ENCODE measurements at places on chromosomes 13 and 19.

DNA sequence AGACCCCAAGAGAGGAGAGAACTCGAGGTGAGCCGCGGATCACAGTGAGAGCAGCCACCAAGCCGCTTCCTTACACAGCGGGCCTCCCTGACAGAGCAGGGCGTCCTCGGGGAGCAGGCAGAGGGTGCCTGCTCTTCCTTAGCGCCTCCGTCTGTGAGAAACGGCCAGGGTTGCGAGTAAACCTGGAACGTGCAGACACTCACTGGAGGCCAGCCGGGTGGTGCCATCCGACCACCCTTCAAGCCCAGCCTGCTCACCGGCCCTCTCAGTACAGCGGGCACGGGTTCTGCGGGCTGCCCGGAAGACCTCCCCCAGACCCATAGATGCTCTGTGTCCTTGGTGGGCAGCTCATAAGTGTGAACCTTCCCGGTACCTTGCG, 9.6 kb downstream of the DOT1L start:
- DNase-seq, result no peak

GRCh38 chr13:76016799-76017400, 380.8 kb downstream of the LMO7 start:
- peak; percentile 44 for DNase-seq

DNA sequence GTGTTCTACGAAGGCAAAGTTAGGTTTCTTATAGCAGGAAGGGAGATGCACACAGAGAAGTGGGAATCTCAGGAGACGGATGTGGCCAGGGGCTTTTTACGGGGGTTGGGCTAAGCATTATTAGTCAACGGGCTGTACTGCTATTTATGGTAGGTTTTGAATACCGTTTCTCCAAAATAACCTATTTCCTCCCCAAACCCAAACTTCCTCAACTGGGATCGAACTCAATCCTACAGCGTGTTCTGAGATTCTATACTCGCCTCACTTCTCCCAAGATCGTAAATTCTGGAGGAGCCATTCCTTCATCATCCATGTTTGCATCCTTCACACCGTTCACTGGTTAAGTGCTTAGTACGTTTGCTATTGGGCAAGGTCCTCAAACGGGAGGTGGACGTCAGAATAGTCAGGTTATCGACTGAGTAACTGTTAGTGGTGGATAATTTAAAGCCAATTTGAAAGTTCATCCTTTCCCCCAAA, 1.2 kb upstream of the TRIM13 start:
- DNase-seq, result no peak

DNA sequence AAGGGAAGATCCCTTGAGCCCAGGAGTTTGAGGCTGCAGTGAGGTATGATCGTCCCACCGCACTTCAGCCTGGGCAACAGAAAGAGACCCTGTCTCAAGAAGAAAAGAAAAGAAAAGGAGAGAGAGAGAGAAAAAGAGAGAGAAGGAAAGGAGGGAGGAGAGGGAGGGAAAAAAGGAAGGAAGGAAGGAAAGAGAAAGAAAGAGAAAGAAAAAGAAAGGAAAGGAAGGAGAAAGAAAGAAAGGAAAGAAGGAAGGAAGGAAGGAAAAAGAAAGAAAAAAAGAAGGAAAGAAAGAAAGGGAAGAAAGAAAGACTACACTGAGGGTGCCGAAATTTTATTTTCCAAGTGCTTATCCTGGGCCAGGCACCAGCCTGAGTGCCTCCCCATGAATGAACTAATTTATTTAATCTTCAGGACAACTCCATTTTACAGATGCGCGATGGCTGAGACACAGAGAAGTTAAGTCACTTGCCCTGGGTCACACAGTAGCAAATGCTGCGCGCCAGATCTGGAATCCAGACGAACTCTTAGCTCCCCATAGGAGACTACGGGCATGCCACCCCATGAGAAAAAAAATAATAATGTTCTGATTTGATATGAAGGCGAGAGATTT, 2.7 kb downstream of the CDC42EP5 start:
- no peak for DNase-seq

- no peak for DNase-seq
Observed at GRCh38 chr13:27353166-27353583, 71.2 kb upstream of the GTF3A start.

- DNase-seq, result no peak
Observed at GRCh38 chr13:25281935-25282332, 5.4 kb downstream of the MTMR6 start.

GRCh38 chr13:48265217-48265815, 32.3 kb downstream of the ITM2B start:
- DNase-seq, result no peak

- DNase-seq, result peak; percentile 18
Observed at GRCh38 chr19:30649934-30650614, 277.9 kb downstream of the ZNF536 start.

- no peak for DNase-seq
Observed at GRCh38 chr13:30551189-30551588, 66.5 kb upstream of the USPL1 start.

GRCh38 chr13:108463340-108463739, 166.1 kb upstream of the MYO16 start:
- no peak for DNase-seq

GRCh38 chr19:40302224-40303011, 17.3 kb upstream of the AKT2 start:
- DNase-seq, result no peak

DNA sequence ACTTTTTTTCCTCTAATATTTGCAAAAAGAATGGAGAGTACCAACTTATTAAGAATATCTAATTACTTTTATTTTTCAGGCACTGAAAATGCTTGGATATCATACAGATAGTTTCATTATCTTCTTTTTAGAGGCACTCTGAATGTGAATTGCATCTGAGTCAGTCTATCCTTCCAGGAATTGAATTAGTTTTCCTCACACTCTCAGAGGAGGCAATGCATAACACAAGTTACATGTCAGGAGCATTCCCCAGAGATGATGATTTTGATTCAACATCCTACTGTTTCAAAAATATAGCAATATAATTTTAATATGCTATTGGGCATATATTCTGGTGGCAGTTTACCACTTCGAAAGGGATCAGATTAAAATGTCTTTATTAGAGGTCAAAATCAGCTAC, 1315.4 kb downstream of the PCDH9 start:
- no peak for DNase-seq

DNA sequence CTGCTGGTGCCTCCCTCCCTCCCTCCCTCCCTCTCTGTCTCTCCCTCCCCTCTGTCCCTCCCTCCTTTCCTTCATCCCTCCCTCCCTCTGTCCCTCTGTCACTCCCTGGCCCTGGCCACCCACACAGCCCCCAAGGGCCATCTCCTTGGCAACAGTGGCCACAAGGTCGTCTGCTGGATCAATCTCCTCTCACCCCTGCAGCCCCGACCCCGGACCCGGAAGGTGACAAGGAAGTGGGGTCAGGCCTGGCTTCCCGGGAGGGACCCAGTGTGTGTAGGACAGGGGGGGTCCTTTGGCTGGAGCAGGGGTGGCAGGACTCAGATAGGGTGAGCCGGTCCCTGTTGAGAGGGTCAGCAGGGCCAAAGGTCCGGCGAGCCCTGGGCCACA, 21.9 kb upstream of the TCF3 start:
- DNase-seq, result no peak

- no peak for DNase-seq
Observed at GRCh38 chr19:1471010-1471514, 8.0 kb downstream of the C19orf25 start.

GRCh38 chr13:57748096-57748495, 116.6 kb downstream of the PCDH17 start:
- DNase-seq, result no peak

DNA sequence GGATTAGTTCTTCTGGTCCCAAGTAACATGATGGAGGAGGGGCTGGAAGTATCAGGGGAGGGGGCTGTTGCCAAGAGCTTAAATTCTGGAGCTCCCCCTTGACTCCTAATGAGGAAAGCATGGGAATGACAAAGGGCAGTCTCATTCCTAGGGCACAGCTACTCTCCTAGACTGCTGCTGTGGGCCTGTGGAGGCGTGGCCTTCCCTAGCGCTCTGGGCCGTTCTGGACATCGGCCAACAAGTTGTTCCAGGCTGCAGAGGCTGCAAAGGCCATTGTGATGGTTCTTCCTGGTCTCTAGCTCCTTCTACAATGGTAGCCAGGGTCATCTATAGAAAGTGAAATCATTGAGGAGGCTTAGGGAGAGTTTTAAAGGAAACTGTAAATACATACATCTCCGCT, 916.6 kb downstream of the DIAPH3 start:
- DNase-seq, result no peak

- no peak for DNase-seq
Observed at GRCh38 chr19:35596366-35596999, 10.5 kb downstream of the PMIS2 start.

- DNase-seq, result no peak
Observed at GRCh38 chr19:46181388-46181779, 33.3 kb downstream of the IGFL2 start.

DNA sequence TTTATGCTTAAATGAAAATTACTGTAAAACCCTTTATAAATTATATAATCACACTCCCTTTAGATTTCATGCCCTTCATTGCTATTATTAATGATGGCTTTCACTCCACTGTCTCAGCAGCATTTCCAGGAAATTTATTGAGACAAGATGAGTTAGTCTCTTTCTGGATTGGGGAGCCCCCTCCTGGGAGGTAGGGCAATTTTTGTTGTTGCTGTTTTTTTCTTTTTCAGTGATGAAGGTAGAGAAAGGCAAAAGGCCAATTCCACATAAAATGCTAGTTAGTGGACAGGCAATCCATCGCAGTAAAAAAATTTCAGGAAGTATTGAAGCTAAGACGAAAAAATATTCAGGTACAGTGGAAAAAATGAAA, 80.2 kb downstream of the TEX26 start:
- DNase-seq, result peak; percentile 11

- DNase-seq, result no peak
Observed at GRCh38 chr13:99015606-99016490, 38.0 kb upstream of the DOCK9 start.

DNA sequence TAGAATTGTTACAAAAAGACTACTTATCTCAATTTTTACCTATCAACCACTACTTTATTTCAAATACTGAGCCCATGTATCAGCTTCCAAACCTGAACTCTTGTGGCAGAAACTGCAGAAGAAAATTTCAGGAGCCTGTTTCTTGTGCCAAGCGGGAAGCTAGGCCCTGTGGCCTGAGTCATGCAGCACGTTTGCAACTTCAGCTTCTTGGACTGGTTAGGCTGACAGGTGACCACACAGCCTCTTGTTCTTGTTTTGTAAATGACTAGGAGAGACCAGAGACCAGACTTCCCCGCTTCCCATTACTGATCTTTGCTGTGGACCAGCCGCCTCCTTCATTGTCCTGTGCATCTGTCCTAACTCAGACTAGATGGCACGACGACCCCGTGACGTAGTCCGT, 3.4 kb upstream of the LAMP1 start:
- no peak for DNase-seq

DNA sequence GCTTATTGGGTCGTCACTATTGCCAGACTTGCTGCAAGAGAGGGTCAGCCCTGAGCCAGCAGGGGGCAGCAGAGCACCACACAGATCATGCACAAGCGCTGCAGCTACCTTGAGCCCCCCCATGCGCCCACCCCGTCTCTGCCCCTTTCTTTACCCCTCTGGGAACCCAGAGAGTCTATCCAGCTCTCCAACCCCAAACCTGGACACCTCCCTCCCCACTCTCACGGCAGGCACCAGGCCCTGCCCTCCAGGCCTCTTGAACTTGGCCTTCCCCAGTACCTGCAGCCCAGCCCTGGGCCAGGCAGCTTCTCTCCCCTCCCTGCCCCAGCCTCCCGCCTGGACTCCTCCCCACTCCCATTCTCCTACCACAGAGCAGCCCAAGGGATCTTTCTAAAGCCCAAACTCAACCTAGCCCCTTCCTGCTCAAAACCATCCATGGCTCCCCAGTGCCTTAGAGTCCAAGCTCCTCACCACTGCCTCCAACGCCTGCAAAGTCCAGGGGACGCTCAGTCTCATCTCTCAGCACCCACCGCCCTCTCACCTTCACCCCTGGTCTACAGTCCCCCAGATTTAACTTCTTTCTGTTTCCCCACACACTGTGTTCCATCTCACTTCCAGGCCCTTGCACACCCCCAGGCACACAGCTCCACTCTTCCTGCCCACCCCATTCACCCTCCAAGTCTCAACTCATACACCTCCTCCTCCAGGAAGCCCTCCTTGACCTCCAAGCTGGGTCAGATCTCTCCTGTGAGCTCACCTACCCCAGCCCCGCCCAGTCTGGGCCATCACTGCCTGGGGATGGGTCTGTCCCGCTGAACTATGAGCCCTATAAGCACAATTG, 9.4 kb upstream of the CEACAM16 start:
- DNase-seq, result peak; percentile 62

DNA sequence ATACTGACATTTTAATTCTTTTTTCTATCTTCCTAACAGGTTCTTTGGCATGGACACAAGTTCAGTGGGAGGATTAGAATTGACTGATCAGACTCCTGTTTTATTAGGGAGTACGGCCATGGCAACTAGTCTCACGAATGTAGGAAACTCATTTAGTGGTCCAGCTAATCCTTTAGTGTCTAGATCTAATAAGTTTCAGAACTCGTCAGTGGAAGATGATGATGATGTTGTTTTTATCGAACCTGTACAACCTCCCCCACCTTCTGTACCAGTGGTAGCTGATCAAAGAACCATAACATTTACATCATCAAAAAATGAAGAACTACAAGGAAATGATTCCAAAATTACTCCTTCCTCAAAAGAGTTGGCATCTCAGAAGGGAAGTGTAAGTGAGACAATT, 34.5 kb downstream of the ZMYM2 start:
- DNase-seq, result no peak

DNA sequence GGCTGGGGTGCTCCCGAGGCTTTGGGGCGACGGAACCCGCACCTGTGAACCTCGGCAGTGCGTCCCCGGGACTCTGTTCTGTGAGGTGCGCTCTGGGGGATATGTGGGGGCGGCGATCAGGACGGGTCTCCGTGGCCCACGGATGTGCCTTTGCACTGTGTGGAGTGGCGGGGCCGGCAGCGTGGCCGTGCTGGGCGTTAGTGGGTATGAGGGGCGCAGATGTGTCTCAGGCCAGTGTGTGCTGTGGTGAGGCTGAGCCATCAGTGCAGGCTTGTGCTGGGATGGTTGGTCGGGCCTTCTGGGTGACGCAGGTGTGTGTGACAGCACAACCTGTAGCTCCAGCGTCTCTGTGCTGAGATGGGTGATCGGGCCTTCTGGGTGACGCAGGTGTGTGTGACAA, 16.9 kb downstream of the ZNF331 start:
- no peak for DNase-seq

DNA sequence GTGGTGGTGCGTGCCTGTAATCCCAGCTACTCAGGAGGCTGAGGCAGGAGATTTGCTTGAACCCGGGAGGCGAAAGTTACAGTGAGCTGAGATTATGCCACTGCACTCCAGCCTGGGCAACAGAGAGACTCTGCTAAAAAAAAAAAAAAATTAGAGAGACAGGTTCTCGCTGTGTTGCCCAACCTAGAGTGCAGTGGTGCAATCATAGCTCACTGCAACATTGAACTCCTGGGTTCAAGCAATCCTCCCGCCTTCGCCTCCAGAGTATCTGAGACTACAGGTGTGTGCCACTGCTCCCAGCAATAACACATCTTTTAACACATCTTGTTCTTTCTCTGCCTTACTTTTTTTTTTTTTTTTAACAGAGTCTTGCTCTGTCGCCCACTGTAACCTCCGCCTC, 32.7 kb downstream of the CLEC17A start:
- no peak for DNase-seq

- no peak for DNase-seq
Observed at GRCh38 chr19:1266129-1266915, 2.8 kb upstream of the CIRBP start.
